Psoas muscle (tissue), 8 donors: ENCODE measurements at places on chromosomes 2 and 18.

- DNase-seq: no peak
Measured at GRCh38 chr18:25340762-25341161, 11.2 kb downstream of the ZNF521 start.

DNA sequence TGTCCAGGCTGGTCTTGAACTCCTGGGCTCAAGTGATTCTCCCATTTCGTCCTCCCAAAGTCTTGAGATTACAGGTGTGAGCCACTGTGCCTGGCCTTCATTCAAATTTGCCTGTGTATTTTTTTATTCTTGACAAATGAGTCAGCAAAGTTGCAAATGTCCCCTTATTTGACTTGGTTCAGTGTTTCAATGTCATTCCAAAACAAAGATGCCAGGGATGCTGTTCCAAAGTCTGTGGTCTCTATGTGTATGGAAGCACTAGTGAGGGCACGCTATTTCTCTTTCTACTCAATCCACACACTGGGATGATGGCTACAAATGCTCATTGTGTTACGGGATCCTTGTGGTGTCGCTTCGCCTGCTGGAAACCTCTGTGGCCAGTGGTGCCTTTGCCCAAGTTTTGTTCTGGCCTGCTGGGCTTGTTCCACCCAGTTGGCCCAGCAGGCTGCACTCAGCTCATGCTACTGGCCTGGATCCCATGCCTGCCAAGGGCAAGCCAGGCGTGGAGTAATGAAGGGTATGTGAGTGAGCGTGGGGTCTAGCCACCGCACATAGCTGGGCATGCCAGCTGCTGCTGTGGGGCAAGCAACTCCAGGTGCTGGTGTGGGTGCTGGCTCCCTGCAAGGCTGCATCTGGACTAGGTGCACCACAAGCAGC lies 35.6 kb downstream of the FBXO48 start:
- no peak for DNase-seq

- no peak for DNase-seq
Measured at GRCh38 chr18:21490748-21491147, 109.8 kb downstream of the ESCO1 start.

DNA sequence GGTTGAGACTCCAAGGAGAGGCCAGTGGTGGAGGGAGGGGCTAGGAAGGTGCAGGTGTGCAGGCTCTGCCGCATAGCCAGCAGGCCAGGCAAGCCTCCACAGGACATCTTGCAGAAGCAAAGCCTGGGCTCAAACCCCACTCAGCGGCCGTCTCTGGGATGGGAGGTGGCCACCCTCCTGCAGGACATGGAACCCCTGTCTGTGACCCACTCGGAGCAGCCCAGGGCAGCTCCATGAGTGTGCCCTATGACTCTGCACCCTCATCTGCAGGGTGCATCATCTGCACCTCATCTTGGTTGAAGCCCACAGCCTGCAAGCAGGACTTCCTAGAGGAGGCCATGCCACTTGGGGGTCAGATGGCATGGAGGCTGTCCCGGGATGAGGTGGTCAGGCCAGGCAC lies 46.3 kb downstream of the GPC1 start:
- DNase-seq: no peak

DNA sequence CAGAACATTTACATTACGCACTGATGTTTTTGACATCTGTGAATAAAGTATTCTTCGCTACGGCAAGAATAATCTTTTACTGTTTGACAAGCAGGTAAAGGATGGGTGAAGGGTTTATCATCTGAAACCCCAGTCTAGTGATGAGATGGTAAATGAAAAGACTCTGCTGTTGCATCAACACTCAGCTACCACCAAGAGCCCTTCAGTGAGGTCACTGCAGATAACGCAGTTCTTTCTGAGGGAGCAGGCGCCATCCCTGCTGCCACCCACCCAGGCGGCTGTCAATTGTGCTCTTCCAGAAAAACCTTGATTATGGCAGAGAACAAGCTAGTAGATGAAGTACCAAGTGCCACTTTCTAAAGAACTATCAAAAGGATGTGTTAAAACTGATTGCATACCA lies 58.7 kb downstream of the ABCG8 start:
- no peak for DNase-seq

- no peak for DNase-seq
Measured at GRCh38 chr2:211159972-211160371, 603.6 kb downstream of the CPS1 start.
